ENCODE measurements at places on chromosomes 2 and 18.

GRCh38 chr2:172465417-172466334, 38.3 kb downstream of the ITGA6 start:
- peak; percentile 85 for DNase-seq

DNA sequence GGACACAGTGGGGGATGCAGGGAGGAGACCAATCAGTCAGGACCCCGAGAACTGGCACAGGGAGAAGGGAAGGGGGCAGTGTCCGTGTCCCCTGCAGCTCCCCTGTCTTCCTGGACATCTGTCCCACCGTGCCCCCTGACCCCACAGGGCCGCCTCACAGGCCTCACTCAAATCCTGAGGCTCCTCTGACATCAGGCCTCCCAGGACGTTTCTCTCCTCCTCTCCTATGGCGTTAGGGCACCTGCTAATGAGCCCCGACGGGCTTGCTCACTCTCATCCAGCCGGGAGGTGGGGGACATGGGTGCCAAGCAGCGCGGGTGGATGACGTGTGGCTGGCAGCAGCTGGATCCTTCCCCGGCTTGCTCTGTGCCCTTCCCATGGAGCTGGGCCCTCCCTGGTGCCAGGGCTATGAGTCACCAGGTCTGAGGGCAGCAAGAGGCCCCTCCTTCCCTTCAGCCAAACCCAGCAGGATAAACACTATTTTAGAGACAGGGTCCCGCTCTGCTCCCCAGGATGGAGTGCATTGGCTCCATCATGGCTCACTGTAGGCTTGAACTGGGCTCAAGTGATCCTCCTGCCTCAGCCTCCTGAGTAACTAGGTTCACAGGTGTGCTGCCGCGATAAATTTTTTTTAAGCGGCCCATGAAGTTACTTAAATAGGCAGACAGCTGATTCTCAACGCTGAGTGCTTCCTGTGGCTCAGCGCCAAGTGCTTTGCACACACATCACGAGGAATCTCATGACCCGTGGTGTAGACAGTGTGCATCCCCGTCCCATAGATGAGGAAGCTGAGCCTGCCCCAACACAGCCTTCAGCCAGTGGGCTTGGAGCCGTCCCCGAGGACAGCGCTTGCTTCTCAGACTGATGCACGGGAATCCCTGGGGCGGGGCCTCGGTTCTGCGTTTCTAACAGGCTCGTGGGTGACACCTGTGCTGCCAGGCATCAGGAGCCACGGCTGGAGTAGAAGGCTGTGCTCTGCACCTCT, 64.5 kb upstream of the HDAC4 start:
- DNase-seq = peak; percentile 17

- DNase-seq = no peak
Observed at GRCh38 chr2:210536973-210537650, 19.3 kb upstream of the CPS1 start.

GRCh38 chr2:9703701-9704221, 73.0 kb upstream of the YWHAQ start:
- DNase-seq = no peak

DNA sequence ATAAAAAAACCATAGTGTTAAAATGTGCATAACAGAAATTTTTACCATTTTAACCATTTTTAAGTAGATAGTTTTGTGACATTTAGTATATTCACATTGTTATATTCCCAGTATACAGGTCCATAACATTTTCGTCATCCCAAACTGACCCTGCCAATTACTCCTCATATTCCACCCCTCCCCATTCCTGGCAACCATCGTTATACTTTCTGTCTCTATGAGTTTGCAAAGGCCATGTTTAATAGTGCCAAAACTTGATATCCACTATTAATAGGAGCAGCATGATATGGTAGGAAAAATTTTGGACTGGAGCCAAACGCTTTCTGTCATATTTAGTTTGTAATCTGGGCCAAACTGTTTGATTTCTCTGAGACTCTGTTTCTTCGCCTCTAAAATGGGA, 30.9 kb downstream of the PLCL1 start:
- no peak for DNase-seq

GRCh38 chr2:44766220-44766619, 175.3 kb upstream of the SIX3 start:
- no peak for DNase-seq

DNA sequence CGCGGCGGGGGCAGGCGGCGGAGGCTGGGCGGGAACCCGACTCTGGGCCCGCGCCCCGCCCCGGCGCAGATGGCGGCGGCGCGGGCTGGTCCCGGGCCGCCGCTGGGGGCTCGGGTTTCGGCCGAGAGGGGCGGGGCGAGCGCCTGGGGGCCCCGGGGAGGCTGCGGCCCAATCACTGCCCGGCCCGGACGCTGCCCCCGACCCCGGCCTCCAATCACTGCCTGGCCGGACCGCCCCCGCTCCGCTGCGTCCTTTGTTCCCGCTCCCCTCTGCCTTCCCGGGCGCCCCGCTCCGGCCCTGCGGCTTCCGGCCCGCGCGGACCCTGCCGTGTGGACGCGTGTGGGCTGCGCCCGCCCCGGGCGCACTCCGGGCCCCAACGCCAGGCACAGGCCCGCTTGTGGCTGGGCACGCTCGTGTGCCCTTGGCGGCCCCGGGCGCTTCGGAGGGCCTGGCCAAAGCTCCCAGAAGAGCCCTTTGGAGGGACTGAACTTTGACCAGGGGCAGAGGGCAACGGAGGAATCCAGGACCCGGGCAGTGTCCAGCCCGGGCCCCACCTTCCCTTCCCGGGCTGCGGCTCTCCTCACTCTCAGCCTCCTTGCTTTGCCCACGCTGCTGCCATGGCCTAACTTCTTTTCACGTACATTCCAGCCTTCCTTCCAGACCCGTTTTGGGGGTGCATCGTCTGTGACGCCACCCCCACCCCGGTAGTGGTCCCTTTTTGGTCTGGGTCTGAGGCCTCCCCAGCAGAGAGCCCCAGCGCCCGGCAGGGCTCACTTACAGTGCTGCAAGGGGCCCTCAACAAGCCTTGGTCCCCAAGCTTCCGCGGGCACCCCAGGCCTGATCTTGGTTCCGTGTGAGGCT, 27.1 kb upstream of the PTMA start:
- no peak for DNase-seq

GRCh38 chr2:217667512-217667911, 335.3 kb downstream of the TNS1 start:
- DNase-seq = no peak

DNA sequence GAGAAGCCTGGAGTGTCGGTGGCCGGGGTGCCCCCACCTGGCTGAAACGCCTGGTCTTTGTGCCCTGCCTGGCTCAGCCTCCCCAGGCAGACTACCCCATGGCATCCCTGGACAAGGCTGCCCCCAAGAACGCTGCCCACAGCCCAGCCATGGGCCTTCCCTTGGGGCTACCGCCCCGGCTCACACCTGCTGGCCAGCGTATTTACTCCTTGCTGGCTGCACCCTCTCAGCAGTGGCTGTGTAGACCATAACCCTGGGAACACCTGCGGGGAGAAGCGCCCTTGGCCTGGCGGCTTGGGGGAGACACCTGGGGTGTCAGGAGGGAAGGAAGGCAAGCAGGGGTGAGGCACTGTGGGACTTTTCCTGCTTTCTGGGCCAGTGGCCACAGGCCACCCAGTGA, 17.3 kb downstream of the CAPN10 start:
- no peak for DNase-seq

DNA sequence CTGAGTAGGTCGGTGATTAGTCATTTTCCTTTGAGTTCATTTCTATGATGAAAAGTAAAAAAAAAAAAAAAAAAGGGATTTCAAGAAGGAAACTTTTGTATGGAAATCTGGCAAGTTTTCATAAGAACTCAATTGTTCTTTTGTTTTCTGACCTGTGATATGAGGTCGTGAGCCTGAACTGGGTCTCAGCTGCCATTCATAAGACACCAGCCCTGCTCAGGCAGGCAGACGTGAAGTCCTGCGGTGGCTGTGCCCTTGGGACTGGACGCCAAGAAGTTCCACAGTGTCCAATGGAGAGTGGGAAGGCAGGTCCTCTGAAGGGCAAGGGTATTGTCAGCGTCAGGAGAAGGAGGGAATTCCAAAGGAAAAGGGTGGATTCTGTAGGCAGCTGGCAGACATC, 183.9 kb downstream of the NCK2 start:
- DNase-seq = no peak

DNA sequence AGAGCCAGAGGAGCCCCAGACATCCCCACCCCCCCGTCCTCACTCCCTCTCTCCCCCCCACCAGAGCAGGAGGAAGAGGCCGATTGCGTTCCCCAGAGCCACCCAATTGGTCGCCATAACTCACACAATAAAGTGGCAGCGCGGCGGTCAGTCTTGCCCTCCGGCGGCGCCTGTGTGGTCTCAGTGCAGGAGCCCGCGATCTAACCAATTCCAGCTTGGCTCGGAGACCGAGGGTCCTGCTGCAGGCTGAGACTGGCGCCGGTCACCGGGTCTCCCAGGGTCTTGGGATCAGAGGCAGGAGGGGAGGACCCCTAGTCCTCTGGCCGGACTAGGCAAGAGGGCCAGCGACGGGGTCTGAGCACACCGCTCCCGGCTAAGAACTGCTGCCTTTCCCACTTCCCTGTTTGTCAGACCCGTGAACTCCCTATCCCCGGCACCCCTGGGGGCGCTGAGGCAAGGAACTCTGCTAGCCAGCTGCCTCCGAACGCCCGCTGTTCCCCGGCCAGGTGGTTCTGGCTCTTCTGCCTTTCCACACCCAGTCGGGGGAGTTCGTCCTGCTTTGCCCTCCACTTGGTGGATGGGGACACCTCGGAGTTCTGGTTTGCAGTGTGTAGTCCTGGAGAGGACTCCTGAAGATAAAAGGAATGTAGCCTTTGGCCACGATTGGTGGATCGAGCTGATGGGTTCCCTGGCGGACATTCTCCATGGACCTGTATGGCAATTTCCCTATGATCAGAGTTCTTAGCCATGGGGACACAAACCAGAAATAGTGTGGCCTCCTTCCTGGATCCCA, 1.0 kb upstream of the HOXD12 start:
- DNase-seq = no peak

DNA sequence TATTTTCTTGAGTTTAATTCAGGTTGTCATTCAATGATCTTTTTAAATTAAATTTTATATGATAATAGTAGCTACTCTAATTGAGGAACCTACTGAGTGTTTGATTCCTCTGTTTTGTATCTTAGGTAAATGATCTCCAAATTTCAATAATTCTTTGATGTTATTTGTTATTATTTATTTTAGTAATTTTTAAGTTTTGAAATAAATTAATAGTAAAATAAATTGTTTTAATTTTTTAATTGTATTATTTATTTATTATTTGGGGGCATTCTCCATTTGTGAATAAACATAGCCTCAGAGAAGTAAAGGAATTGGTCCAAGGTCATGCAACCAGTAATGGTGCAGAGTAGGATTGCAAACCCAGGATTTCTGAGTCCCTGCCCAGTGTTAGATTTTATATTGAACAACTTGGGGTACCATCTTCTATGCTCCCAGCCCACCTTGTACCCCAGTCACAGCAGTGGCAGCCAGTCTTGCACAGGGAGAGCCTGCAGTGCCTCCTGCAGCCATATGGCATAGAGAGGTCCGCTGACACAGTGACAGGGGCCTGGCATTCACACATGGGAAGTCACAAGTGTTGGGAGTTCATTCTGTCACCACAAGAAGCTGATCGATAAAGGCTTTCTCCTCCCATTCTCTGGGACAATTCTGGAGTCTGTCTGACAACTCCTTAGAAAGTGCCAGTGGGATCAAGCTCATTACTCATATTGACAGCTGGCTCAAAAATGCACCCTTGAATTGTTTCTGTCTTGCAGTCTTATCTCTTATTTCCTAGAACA, 110.0 kb upstream of the ETAA1 start:
- DNase-seq = no peak

DNA sequence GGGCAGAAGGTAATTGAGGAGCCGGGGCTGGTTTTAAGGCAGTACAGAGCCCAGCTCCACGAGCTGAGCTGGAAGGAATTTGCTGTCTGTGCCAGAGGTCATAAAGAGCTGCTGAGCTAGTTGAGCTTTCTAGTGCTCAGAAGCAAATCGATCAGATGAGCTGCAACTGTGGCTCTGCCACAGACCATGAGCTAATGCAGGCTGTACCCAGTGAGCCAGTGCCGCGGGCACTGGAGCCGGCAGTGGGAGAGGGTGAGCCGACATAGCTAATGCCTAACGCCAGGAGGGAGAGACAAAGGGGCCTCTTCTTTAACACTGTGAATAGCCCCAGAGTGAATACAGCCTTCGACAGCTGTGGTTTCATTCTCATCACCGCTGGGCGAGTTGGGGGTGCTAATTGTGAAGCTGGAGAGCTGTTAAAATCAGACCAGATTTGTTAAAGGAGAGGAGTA, 410.1 kb upstream of the TCF4 start:
- DNase-seq = peak; percentile 4

DNA sequence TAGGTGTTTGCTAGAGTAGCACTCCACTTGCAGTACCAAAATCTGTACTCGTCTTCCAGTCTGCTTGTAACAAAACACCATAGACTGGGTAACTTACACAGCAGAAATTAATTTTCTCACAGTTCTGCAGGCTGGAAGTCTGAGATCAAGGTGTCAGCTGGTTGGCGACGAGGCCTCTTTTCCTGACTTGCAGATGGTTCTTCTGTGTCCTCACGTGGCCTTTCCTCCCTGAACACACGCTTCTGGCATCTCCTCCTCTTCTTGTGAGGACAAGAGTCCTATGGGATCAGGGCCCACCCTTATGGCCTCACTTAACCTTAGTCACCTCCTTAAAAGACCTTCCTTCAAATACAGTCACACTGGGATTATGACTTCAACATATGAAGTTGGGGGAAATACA, 493.5 kb upstream of the MYT1L start:
- no peak for DNase-seq

Measured in A673 (cell line).